ENCODE measurements at places on chromosomes 1 and 21.
A peak's percentile ranks its signal among the peaks of the same experiment; 100 is the strongest.

DNA sequence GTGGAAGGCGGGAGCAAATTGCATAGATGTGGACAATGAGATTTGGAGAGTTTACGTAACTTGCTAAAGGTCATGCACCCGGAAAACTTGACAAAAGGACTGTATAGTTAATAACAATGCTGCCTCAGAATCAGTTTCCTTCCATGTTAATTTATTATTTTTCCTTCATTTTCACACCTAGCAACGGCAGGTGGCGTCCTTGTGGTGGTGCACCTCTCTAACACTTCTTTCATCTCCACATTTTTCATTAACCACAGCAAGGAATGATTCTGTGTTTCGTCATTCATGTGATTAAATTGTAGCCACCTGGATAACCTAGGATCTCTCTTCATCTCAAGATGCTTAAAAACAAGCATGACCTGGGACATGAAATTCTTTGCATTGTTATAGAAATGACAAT, 2133.0 kb downstream of the NCAM2 start:
- no peak for DNase-seq

- no peak for DNase-seq
These were observed 15.3 kb downstream of the CD2 start for GRCh38 chr1:116769561-116769977.

DNA sequence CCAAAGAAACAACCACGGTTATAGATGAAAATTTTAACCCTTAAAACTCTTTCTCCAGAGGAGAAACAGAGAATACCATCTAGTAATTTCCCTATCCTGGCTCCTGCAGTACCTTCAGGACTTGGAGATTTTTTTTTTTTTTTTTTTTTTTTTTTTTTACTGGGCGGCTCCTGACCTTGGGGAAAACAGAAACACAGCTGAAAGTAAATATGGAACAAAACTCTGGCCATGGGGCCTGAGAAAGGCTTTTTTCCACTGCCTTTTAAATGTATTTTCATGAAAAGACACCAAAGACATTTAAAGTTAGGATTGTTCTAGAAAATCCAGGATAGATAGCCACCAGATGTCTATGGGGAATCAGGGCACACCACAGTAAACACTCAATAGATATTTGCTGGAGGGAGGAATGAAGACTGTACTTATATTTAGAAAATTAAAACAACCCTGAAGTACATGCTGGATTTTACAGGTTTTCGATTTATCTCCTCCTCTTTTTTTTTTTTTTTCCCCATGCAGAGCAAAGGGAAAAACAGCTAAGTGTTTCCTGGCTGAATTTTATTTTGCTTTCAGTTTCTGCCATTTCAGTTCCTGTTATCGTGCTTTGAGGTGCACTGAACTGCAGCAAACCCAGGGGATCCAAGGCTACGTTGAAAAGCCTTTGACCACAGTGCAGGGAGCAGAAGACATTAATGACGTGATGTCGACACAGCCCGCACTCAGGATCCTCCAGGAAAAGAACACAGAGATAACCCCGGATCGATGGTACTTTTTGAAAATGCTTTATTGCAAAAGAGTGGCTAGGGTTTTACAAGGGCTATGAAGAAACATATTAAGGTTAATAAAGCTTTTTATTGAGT, 35.7 kb upstream of the CNN3 start:
- DNase-seq, result no peak

DNA sequence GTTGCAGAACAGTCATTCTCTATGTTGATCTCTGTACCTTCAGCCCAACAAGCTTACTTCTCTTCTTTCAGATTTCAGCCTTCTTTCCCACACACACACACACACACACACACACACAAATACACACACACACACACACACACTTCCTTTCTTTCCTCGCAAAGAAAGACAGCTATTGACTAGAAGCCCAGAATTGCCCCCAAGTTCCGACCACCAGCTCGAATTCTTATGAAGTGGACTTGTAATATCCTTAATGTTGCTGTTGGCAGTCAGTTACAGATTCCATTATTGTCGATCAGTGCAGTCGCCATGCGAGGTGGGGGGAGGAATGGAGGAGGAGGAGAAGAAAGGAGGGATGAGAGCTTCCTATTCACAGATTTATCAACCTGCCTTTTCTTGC, 125.5 kb downstream of the CLEC20A start:
- DNase-seq, result no peak

GRCh38 chr1:47650611-47651010, 212.8 kb downstream of the FOXD2 start:
- DNase-seq, result no peak

- no peak for DNase-seq
These were observed 378.9 kb downstream of the PLPP3 start for GRCh38 chr1:56200442-56200841.

GRCh38 chr1:68782890-68783289, 286.0 kb upstream of the DEPDC1 start:
- DNase-seq, result no peak

- DNase-seq, result no peak
These were observed 30.5 kb downstream of the ENO1 start for GRCh38 chr1:8847990-8848389.

- no peak for DNase-seq
These were observed 10.6 kb downstream of the SOD1 start for GRCh38 chr21:31670070-31670469.

GRCh38 chr1:183586455-183586854, 3.8 kb downstream of the NCF2 start:
- no peak for DNase-seq

DNA sequence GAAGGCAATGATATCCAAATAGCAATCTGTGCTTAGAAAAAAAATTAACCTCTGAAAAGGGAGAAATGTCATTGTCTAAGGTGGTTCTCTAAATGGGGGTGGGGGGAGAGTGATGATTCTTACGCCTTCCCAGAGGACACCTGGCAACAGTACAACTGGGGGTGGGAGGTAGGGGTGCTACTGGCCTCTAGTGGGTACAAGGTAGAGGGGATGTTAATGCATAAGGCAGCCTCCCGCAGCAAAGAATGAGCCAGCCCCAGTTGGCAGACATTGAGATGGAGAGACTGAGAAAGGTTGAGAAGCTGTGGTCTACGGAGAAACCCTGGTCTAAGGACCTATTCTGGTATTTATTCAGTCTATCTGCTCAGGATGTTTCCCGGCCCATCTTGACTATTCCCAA, 472.2 kb upstream of the RUNX1 start:
- no peak for DNase-seq

DNA sequence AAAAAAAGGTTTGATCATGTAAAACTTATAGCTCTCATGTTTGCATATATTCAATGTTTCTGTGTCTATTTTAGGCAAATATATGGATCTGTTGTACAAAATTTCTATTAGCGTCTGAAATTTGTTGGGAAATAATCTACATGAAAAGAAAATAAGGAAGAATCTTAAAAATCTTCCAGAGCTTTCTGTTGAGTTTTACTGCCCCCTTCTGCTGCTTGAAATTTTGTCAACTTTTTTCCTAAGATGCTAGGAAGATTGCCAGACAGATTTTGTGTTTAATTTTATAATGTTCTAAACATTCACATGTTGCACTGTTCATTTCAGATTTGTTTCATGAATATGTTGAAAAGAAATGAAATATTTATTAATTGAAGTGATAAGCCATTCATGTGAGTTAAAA, 2.5 kb upstream of the PTGS2 start:
- DNase-seq, result no peak

DNA sequence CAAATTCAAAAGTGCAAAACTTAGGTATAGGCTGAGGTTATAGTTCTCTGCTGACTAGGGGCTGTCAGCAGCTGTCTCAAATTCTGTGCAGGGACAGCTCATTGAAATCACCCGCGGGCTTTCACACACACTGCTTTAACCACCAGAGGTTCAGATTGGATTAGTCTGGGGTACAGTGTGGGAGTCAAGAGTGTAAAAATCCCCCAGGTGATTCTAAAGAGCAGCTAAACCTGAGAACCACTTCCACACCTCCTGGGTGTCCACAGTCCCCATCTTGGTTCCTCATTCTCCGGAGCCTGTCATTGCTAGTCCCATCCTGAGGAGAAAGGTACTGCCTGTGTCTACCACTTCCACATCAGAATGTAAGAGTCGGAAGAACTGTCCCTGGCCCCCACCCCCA, 9.9 kb upstream of the TDRD10 start:
- DNase-seq, result no peak

DNA sequence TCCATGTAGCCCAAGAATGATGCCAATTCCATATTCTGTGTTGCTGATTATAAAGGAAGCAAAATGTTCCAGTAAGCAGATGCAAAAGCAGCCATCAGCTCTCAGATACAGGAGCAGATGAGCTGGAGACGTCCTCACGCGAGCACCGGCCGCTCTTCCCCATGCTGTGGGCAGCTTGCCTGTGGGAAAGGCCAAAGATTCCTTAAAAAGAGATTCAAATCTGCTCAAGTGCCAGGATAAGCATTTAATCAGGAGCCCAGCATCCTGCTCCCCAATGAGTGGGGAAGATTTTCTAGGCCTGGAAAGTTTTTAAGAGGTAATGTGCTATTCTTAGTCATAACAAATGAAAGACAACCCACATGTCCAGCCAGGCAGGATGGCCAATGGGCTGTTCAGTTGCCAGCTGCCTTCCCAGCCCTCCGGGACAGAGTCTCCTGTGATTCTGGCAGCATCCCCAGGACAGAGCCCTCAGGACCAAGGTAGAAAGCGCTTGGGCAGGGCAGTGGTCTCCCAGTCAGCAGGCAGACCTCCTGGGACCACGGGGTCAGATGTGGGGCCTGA, 108.2 kb upstream of the TMPRSS2 start:
- DNase-seq, result no peak

- no peak for DNase-seq
These were observed 30.4 kb downstream of the PIGM start for GRCh38 chr1:160001440-160001839.

DNA sequence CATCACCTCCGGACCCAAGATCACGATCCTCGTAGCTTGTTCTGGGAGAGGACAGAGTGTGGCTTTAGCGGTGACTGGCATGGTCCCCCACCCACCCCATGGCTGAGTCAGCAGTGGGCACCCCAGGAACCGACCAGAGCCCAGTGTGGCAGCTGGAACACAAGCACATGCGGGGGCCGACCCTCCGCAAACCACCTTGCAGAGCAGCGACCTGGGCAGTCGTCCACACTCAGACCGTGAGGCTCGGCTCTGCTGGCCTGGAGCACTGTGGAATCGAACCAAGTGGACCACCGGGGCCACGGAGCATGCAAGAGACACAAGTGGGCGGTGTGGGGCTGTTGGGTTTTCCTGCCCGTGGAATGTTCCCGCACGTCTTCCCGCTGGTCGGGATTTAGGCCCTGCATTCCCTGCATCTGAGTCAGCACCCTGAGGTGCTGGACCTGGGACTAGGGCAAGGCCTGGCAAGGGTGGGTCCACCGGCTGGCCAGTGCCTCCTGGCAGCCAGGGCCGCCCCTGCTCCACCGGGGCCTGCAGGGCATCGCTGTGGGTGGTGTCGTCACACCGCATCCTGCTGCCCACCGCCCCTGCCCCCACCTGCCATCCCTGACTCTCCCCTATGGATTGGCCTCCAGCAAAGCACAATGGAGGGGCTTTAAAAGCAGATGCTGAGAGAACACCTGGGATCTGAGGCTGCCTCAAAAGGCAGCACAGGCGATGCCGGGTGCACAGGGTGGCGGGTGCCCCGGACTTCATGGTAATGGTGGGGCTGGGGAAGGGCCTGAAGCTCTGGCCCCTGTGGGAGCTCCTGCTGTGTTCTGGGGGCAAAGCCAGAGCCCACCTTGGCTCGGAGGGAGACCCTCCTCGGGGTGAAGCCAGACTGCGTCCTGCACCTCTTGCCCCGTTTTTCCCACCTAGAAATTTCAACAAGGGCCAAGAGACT, 18.5 kb downstream of the MORN1 start:
- no peak for DNase-seq

DNA sequence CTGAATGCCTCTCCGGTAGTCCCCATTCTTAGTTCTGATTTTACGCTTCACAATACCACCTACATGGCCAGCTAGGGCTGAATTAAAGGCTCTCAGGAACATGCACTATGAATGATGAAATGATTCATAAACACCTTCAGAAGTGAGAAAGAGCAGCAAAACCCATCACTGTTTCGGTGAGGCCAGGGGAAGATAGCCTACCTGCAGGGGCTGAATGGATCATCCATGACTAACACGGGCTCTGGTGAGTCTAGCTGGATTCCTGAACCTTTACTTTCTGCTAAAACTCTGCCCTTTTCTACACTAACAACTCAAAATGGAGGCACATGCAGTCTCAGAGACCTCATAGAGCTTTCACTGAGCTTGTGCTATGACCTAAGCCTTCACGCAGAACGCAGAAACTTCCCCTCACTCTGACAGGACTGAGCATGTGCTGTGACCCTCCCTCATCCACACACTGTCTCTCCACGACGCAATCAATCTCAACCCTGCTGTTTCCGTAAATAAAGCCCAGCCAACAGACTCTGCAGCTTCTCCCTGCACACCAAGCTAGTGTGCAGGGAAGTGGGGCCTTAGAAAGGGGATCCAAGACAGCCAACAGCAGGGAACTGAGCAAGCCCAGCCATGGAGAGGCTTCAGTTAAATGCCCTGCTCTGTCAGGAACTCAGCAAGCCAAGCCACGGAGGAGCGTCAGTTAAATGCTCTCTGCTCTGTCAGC, 207.8 kb downstream of the SLC45A1 start:
- peak; percentile 91 for DNase-seq

DNA sequence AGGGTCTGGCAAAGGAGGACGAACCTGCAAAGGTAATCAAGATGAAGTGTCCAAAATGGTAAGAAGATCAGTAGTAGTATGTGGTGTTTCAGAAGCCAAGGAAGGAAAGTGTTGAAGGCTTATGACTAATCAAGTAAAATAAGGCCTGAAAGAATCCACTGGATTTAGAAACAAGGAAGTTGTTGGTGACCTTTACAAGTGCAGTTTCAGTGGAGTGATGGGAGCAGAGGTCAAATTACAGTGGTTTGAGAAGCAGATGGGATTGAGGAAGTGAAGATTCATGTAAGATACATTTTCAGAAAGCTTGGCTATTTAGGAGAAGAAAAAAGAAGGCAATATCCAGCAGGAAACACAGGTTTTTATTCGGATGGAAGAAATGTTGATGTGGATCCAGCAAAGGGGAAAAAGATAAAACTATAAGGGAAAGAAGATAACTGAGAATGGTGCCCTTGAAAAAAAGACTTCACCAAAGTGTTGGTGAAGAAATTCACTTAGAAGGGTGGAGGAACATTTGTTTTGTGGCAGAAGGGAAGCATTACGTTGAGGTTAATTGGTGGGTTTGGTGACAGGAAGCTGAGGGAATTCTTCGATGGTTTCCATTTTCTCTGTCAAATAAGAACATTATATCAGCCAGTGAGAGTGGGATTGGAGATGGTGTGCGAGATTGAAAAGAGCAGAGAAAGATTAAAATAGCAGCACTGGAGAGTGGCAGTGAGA, 2.1 kb downstream of the ARMH1 start:
- no peak for DNase-seq

GRCh38 chr21:38181096-38181495, 75.7 kb upstream of the KCNJ15 start:
- DNase-seq, result no peak

DNA sequence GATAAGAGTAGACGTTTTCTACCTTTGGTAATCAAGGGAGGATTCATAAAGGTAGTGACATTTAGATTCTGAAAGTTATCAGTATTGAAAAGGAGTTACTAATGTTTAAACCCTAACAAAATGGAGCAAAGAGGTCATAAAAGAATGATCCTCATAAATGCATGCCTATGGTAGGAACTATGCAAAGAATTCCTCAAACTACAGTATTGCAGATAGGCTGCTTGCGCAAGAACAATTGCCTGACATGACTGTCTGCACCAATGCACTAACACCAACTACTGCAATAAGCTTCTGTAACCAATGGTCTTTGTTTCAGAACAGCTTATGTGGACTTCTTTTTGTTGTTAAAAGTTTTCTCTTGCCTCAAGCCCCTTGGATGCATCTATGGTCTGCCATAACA, 597.3 kb upstream of the ADGRL4 start:
- DNase-seq, result no peak

- DNase-seq, result no peak
These were observed 721.9 kb upstream of the ADAMTS5 start for GRCh38 chr21:27688773-27689172.
